ENCODE measurements at places on chromosomes 5 and 9. TPM values are rescaled to one million over a fixed set of nuclear protein-coding genes. Genes with fewer than 3 reads are reported as not detected.

DNA sequence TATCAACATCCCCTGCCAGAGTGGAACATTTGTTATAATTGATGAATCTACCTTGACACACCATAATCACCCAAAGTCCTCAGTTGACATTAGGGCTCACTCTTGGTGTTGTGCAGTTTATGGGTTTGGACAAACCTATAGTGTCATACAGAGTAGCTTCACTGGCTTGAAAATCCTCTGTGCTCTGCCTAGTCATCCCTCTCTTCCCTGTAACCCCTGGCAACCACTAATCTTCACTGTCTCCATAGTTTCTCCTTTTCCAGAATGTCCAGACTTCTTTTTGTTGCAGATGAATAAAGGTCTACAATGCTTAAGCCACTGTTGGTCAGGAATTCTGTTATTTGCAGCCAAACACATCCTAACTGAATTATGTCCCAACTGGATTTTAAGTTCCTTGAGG lies 22.5 kb upstream of the SUB1 start:
- peaks cover 12% of the 10 kb centered on the region for H3K4me1 ChIP-seq
- no peak overlapping the region for H3K4me3 ChIP-seq
- H3K27ac ChIP-seq, result no peak overlapping the region

NMUR2 gene
- 0.75 TPM for polyA plus RNA-seq

MCIDAS gene
- not detected for polyA plus RNA-seq

MAMDC2 gene
- polyA plus RNA-seq, result 7.9 TPM

FAM153A gene
- 0.58 TPM for polyA plus RNA-seq

ARL15 gene
- 41.5 TPM for polyA plus RNA-seq

- no peaks in the 10 kb centered on the region for H3K4me1 ChIP-seq
- no peak overlapping the region for H3K27ac ChIP-seq
- DNase-seq, result no peak
Observed at GRCh38 chr5:137858223-137858916, 9.3 kb upstream of the MYOT start.

- H3K27me3 ChIP-seq, result no peaks in the 10 kb centered on the region
- H3K27ac ChIP-seq, result no peak overlapping the region
- no peak overlapping the region for H3K4me3 ChIP-seq
- no peak for DNase-seq
- no peaks in the 10 kb centered on the region for H3K36me3 ChIP-seq
Observed at GRCh38 chr9:113559834-113560800, 96.6 kb downstream of the RGS3 start.

BTNL8 gene
- polyA plus RNA-seq, result 135 TPM

DNA sequence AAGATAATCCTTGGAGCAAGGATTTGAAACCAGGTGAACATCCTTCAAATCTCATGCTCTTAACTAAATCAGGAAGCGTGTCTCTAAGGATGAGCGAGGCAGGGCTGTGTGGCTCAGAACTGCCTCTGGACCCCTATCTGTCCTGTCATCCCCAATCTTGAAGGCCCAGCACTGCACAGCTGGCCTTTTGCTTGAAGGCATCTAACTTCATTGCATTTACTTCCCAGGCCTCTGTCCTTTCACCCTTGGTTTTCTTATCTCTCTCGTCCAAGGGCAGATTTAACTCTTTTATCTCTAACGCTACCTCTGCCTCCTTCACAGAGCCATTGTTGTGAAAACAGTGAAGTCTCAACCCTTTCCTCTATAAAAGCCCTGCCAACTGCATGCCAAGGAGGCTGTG lies 83.8 kb downstream of the UGCG start:
- DNase-seq, result no peak
- H3K27me3 ChIP-seq, result no peaks in the 10 kb centered on the region
- H3K4me1 ChIP-seq, result peaks cover 19% of the 10 kb centered on the region
- H3K36me3 ChIP-seq, result no peaks in the 10 kb centered on the region

IL31RA gene
- 0.03 TPM for polyA plus RNA-seq

DNA sequence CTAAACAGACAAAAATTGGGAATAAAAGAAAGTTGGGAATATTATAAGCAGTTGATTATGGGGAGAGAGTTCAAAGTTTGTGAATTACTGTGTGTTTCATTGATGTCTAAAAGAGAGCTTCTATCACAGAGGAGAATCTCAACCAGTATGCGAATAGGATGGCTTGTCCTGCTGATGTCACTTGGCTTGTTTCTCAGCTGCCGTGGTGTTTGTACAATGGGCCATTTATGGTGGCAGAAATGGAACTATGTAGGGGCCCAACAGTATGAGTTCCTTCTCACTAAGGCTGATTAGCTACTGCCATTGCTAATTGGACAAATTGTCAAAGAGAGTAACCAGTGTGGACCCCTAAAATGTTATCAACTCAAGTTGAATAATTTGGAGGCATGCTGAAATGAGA lies 103.9 kb downstream of the ST8SIA4 start:
- H3K27me3 ChIP-seq, result no peaks in the 10 kb centered on the region
- H3K4me3 ChIP-seq, result no peak overlapping the region
- no peaks in the 10 kb centered on the region for H3K4me1 ChIP-seq
- H3K27ac ChIP-seq, result no peak overlapping the region

PCDHGA5 gene
- polyA plus RNA-seq, result 1.5 TPM

GRCh38 chr5:36441280-36441679 lies 139.6 kb upstream of the RANBP3L start:
- no peak overlapping the region for H3K4me3 ChIP-seq
- no peaks in the 10 kb centered on the region for H3K36me3 ChIP-seq
- H3K27ac ChIP-seq, result no peak overlapping the region
- H3K4me1 ChIP-seq, result peaks cover 2% of the 10 kb centered on the region
- no peak for DNase-seq
- no peaks in the 10 kb centered on the region for H3K27me3 ChIP-seq

DNA sequence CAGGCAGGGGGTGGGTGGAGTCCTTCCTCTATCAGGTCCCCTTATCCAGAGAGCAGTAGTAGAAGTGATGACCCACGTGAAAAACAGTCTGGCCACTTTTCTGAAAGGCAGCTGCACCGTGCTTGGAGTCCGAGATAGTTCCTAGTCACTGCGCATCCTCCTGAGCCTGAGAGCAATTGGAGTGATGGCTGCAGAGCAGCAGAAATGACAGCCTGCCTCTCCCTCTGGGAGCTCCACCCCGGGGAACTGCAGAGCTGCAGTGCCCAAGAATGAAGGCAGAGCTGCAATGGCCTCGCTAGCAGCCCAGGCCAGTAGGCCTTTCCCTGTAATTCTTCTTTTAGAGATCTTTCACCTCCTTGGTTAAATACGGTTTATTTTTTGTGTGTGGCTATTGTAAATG lies 82.6 kb downstream of the CETN3 start:
- H3K27me3 ChIP-seq, result no peaks in the 10 kb centered on the region
- H3K4me1 ChIP-seq, result no peaks in the 10 kb centered on the region
- H3K27ac ChIP-seq, result no peak overlapping the region
- H3K4me3 ChIP-seq, result no peak overlapping the region
- no peaks in the 10 kb centered on the region for H3K36me3 ChIP-seq
- no peak for DNase-seq

PCDHGC4 gene
- polyA plus RNA-seq, result 1.7 TPM

- H3K27me3 ChIP-seq, result no peaks in the 10 kb centered on the region
- H3K4me3 ChIP-seq, result no peak overlapping the region
- peaks cover 3% of the 10 kb centered on the region for H3K4me1 ChIP-seq
- H3K36me3 ChIP-seq, result no peaks in the 10 kb centered on the region
- no peak overlapping the region for H3K27ac ChIP-seq
- no peak for DNase-seq
Observed at GRCh38 chr5:149790276-149790675, 60.2 kb downstream of the PPARGC1B start.

OCLN gene
- polyA plus RNA-seq, result 85.5 TPM

- H3K4me1 ChIP-seq, result no peaks in the 10 kb centered on the region
- H3K36me3 ChIP-seq, result no peaks in the 10 kb centered on the region
- no peaks in the 10 kb centered on the region for H3K27me3 ChIP-seq
- H3K27ac ChIP-seq, result no peak overlapping the region
Observed at GRCh38 chr9:26413611-26414010, 479.0 kb downstream of the CAAP1 start.

GTF3C5 gene
- polyA plus RNA-seq, result 54.8 TPM

GABRB2 gene
- polyA plus RNA-seq, result 3.7 TPM

TXN gene
- polyA plus RNA-seq, result 299 TPM

DNA sequence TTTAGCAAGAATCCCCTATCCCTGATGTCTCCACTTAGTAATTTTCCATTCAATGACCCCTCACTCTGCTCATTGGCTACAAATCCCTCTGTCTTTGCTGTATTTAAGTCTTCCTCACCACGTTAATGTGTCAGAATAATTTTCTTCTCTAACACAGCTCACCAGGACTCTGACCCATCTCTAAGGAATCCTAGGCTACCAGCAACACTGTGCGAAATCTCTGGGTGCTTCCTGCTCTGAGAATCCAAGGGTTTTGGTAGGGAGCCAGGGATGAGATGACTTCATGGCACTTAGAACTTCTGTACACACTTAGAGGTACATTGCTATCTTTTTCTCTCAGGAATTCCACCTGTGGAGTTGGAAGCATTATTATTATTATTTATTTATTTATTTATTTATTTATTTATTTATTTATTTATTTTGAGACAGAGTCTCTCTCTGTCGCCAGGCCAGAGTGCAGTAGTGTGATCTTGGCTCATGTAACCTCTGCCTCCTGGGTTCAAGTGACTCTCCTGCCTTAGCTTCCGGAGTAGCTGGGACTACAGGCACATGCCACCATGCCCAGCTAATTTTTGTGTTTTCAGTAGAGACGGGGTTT lies 53.5 kb downstream of the FOXI1 start:
- no peak overlapping the region for H3K27ac ChIP-seq
- no peak overlapping the region for H3K4me3 ChIP-seq
- H3K36me3 ChIP-seq, result no peaks in the 10 kb centered on the region
- no peaks in the 10 kb centered on the region for H3K27me3 ChIP-seq

DNA sequence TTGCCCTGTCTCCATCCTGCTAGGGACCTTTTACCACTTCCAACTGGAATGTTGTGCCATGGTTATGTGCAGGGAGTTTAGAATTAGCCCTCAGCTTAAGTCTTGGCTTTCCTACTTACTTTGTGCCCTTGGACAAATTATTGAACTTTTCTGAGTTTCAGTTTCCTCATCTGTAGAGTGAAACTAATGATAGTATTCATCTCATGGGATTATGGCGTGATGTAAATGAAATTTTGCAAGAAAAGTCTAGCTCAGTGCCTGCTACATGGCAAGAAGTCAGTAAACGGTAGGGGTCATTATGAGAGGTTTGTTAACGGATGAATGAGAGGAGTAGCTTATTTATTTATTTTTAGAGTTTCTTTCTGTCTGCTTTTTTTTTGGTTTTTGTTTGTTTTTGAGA lies 1.8 kb downstream of the MVB12B start:
- peak overlapping the region; percentile 4 for H3K27ac ChIP-seq
- H3K4me1 ChIP-seq, result peaks cover 10% of the 10 kb centered on the region
- no peak overlapping the region for H3K4me3 ChIP-seq
- H3K27me3 ChIP-seq, result no peaks in the 10 kb centered on the region
- no peak for DNase-seq

PHF24 gene
- polyA plus RNA-seq, result 1.6 TPM

- H3K27ac ChIP-seq, result no peak overlapping the region
- no peak overlapping the region for H3K4me3 ChIP-seq
- H3K27me3 ChIP-seq, result no peaks in the 10 kb centered on the region
- H3K4me1 ChIP-seq, result no peaks in the 10 kb centered on the region
- H3K36me3 ChIP-seq, result no peaks in the 10 kb centered on the region
Observed at GRCh38 chr9:110327716-110328115, 9.9 kb downstream of the TXNDC8 start.
